ENCODE measurements at places on chromosomes 5 and 9.

- peak; percentile 39 for DNase-seq
Observed at GRCh38 chr5:80569961-80570786, at the start of gene ANKRD34B. ANKRD34B (minus strand) TSS chr5:80570280; CDS start chr5:80560019, 10,261 bp downstream.

GRCh38 chr5:17075236-17075635 is 139.1 kb upstream of the MYO10 start:
- DNase-seq = no peak

GRCh38 chr5:170509348-170509660 is 5.5 kb downstream of the KCNIP1 start:
- DNase-seq = no peak

DNA sequence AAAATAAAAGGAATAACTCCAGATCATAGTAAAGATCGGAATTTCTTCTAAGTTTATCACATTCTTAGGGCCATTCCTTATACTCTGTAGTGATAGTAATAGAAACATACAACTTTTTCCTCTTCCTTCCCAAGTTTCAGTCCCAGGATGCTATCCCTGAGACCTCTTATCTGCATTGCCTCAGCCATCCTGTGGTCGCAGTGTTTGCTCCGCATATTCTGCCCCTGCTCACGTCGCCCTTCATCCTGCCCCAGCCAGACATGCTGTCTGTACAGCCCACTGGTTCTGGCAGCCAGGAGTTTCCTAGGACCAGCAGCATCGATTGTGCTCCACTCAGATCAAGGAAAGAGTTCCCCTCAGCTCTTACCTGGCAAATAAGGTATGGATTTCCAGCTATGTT is 132.7 kb upstream of the ERCC6L2 start:
- DNase-seq = no peak

DNA sequence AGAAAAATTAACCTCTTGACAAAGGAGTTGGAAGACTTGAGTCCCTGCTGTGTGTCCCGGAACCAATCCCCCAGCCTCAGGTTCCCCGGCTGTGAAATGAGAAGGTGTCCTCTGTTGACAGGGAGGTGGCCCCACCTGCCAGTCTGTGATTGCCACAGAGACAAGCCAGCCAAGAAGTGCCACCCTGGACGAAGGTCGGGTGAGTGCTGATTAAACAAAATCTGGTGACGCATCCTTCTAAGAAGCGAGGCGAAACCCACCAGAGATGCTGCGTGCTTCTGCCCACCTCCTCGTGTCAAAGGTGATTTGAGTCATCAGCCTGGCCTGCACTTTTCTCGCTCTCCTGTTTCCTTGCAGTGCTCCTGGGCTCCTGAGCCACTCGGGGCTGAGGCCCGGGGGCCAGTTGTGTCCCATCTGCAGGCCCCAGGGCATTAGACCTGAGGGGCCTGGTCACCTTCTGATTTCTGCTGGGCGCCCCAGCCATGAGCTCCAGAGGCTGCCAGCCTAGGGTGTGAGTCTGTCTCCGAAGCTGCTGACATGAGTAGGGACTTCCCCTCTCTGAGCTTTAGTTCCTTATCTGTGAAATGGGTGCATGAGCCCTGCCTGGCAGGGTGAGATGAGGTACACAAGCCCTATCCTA is 28.7 kb downstream of the NEK6 start:
- DNase-seq = peak; percentile 98

GRCh38 chr9:131279196-131279862 is 3.0 kb upstream of the FAM78A start:
- no peak for DNase-seq

- DNase-seq = no peak
Observed at GRCh38 chr5:43036856-43037635, 3.1 kb downstream of the ANXA2R start.

GRCh38 chr5:136133222-136133921 is 727 bp downstream of the SMAD5 start:
- DNase-seq = peak; percentile 62

- no peak for DNase-seq
Observed at GRCh38 chr9:6409811-6410210, 3.2 kb upstream of the UHRF2 start.
